ENCODE measurements at places on chromosomes 16 and 17. TPM values are rescaled to one million over a fixed set of nuclear protein-coding genes. Genes with fewer than 3 reads are reported as not detected.

Gene SULT1A1
- total RNA-seq = 66.9 TPM

Gene CA4
- total RNA-seq = 0.92 TPM

Gene RASL10B
- not detected for total RNA-seq

Gene ALOX12
- not detected for total RNA-seq

Gene EMP2
- total RNA-seq = 44.4 TPM

Gene BAHCC1
- 56.2 TPM for total RNA-seq

Gene DOC2B
- 5.9 TPM for total RNA-seq

Gene CDH8
- not detected for total RNA-seq

Gene HBM
- total RNA-seq = not detected

Gene ERCC4
- total RNA-seq = 45.8 TPM

Gene AIPL1
- not detected for total RNA-seq

Gene E4F1
- 46.1 TPM for total RNA-seq

Gene HOXB5
- not detected for total RNA-seq

Gene SLC6A2
- total RNA-seq = not detected

Gene ANKRD40CL
- total RNA-seq = 19.4 TPM

Gene APRT
- 42.2 TPM for total RNA-seq

Gene ABCC3
- total RNA-seq = 478 TPM

Gene TBC1D3I
- not detected for total RNA-seq

Gene TAC4
- not detected for total RNA-seq

Gene SLC13A2
- total RNA-seq = not detected

All from stomach (tissue), 19 donors.